ENCODE measurements at places on chromosomes 12 and 14.

DNA sequence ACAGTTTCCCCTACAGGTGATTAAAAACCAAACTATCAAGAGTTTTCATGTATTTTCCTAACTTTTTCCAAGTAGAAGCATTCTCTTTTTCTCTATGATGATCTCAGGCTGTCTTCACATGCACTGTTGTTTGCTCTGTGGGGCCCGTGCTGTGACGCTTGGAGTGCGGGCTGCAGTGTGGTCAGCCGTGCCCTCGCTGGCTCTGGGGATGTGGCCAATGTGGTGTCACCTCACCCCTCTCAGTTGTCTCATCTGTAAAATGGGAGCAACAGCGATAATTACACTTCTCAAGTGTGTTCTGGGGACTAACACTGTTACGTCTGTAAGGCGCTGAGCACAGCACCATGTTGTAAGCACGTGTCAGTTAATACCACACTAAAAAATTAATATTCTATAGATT, 28.6 kb downstream of the DDX51 start:
- DNase-seq: no peak

DNA sequence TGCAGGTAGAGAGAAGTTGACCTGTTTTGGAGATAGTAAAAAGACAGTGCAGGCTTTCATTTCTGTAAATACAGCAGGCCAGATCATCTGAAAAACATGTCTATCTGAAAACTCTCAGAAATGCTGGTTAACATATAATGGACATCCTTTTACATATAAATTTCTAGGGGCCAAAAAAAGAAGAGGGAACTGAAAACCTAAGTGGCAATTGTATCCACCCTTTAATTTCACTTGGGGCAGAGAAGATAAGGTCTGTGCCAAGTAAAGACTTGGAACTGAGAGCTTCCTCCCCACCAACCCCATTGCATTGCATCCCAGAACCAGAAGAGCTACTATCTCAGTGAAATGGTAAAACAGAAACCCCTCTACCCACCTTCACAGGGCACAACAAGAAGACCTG, 141.0 kb downstream of the SRGAP1 start:
- DNase-seq: no peak

- no peak for DNase-seq
Observed at GRCh38 chr12:6605421-6606330, 1.5 kb downstream of the CHD4 start.

DNA sequence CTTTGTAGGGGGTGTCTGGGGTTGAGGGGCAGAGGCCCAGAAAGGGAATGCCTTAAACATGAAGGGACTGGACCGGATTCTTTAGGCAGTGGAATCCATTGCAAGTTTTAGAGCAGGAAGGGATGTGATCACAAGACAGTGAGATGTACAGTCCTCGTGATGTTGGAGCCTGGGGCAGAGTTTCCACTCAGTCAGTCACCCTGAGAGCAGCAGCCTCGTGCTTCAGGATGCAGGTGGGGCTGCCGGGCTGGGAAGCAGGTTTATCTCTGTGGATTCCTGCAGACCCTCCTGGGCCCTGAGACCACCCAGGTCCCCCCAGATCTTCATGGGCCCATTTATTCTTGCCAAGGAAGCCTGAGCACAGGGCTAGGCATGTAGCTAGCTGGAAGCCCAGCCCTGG, 38.5 kb downstream of the RIN3 start:
- no peak for DNase-seq

DNA sequence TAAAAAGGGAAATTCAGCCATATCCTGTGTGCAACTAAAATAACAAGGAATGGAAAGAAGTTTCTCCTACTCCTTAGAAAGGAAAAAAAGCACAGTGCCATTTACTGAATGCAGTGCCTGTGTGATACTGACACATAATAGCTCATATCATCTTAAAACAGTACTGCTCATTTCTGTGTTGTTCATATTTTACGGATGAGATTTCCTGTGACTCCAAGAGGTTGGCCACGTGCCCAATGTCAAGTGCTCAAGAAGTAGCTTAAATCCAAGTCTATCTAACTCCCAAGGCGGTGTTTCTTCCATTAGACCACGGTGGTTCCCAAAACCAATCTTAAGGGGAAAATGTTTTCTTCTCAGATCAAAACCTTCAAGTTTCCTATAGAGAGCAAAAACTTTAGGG, 20.0 kb downstream of the MAP3K9 start:
- DNase-seq: no peak

- no peak for DNase-seq
Observed at GRCh38 chr14:75848167-75848913, 133.5 kb downstream of the TGFB3 start.

DNA sequence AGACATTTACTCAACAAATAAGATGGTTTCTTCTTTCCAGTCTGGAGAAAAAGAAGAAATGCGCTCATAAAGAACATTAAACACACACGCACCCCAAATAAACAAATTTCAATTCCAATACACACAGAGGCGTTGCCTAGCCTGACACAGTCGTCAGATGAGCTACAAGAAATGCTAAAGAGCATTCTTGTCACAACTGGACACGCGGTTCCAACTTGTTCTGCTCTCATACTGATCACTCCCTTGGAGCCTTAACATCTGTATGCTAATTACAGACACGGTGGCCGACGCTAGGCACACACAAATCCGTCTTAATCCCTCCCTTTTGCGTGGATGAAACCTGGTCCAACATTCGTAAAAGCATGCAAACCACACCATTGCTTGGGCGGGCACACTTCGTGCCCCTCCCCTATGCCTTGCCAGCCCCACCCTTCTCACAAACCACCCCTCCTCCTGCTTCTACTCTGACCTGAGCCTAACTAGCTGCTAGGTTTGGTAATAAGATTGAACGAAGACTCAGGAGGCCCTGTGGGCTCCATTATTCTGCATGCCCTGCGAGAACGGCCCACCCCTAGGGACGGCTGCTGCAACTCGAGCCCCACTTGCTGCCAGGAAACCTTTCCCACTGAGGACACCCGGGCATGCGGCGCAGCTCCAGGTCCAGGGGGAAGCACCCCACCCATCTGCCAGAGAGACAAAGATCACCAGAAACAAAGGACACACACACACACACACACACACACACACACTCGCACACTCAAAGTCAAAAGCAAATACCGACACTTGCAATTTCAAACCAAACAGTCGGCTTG, 1.2 kb downstream of the KCNK10 start:
- no peak for DNase-seq

DNA sequence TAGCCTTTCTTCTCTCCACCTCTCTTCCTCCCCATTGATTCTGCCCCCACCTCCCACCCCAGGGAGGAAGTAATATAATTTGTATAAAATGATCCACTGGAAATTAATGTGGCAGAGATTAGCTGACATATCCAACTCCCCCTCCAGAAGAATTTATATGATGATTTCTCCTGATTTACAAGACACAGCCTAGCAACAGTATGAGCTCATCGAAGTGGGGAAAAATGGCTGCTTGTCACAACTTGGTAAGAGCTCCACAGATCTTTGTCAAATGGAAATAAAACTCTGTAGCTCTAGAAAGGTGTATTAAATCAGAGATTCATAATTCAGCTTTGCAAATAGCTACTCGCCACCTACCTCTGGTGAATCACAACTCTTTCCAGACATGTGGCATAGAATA, 195.7 kb downstream of the NOVA1 start:
- no peak for DNase-seq

GRCh38 chr12:14564336-14564959, 3.2 kb downstream of the PLBD1 start:
- no peak for DNase-seq

- DNase-seq: no peak
Observed at GRCh38 chr14:51293149-51293911, 53.3 kb downstream of the TMX1 start.

DNA sequence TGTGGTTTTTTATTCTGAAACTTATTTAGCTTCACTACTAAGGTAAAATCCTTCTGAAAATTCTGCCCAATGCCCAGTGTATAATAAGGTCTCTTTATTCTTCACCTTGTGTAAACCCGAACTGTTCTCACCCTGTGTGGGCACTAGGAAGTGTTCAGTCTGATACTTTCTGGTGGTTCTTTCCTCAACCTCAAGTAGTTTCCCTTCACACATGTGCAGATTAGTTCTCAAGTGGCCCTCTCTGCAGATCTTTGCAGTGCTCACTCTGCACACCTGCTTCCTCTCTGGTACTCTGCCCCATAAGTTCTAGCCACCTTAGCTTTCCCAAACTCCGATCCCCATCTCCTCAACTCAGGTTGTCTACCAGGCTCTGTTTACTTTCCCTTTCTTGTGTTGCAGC, 61.6 kb downstream of the RAD51B start:
- DNase-seq: no peak

DNA sequence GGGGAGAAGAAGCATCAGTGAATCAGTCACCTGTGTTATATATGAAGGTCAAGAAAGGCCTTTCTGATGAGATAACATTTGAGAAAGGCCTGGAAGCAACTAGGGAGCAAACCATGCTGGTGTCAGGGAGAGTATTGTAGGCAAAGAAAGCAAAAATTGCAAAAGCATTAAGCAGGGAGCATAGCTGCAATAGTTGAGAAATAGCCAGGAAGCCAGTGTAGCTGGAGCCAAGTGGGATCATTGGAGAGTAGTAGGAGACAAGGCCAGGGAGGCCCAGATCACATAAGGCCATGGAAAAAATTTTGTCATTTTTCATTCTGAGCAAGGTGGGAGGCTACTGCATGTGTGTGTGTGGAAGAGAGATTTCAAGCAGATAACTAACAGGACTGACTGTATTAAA, 18.8 kb upstream of the MAGOHB start:
- no peak for DNase-seq

GRCh38 chr12:110514363-110514762, 12.2 kb downstream of the RAD9B start:
- no peak for DNase-seq

DNA sequence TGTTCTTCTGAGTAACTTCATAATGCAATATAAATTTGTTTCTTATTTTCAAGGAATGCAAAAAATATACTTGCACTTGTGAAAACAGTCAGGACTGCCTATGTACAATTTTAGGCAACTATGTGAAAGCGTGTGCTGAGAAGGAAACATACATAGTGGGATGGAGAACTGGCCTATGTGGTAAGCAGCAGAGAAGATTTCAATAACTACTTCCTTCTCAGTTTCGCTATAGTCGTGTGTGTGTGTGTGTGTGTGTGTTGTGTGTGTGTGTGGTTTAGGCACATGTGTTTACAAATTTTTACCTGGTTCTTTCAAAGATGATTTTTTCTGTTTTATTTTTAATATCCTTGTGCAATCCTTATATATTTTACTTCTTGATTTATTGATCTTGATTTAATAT, 211.8 kb downstream of the LRRK2 start:
- DNase-seq: no peak

DNA sequence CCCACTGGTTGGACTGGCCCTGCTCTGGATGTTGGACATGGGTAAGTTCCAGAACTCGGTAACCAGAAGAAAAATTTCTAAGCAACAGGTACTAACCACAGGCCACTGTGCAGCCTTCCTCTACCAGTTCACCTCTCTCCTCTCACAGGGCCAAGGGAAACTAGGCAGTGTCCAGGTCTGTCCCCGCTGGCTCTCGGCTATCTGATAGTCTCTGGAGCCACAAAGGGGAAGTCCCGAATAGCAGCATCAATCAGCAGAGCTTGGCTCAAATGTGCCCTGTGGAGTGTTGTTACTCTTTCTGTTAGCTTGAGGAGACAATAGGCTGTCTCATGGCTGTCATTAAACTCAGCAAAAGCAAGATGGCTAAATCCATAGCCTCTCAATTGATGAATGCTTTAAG, 73.2 kb downstream of the TSPAN11 start:
- DNase-seq: no peak

DNA sequence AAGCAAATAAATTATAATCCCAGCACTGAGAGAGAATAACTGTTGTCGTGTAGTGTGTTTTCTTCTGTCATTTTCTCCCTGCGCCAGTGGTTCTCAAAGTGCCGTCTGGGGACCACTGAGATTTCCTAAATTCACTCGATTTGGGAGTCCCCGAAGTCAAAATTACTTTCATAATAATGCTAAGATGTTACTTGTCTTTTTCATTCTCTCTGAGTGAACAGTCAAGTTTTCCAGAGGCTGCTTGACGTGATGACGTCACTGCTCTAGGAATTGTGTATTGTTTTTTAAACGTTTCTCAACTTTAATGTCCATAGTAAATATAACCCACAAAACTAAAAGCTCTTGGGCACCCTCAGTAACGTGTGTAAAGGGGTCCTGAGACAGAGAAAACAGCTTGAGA, 796 bp upstream of the POP5 start:
- no peak for DNase-seq

DNA sequence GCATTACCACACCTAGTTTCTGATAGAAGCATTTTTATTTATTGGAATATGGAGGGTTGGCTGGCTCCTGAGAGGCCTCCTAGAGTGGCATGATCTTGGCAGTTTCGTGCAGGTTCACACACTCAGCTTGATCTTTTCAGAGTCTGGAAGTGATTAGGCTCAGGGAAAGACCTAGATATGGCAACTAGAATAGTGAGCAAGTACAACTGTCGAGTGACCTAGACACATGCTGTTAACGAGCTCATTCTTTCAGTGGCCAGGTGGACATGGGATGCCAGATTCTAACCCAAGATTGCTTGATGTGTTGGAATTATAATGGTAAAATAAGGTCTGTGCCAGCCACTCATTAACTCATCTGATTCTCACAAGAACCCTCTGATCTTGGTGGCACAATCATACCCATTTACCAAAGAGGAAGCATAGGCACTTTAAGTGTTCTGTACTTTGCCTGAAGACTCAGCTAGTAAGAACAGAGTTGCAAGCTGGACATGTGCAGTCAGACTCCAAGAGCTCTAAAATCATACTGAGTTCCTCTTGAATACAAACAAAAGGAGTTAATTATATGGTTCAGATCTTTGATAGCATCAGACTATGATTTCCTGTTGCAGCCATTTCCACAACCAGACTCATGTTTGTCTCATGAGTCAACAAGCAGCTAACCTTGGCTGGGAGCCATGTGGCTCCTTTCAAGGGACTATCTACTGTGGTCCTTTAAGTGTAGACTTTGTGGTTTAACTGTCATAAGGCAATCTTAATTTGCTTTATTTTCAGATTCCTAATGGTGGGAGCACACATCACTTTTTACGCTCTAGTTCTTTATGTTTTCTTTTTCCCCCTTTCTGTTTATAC, 144.2 kb downstream of the PLEKHA5 start:
- no peak for DNase-seq

DNA sequence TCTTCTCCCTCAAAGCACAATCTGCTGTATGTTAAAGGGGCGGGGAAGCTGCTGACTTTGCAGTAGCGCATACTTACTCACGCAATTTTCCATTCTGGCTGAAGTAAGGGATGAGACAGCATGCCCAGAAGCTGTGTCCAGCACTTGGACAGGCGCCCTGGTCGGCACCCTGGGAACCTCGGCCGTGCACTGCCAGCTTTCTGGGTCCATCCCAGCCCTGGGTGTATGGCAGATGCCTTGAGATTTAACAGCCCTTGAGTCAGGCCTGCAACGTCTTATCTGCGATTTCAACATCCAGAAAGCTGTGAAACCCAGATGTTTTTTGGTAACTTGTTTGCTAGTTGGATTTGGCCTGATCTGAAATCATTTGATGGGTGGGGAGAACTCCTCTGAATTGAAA, 16.1 kb downstream of the EML1 start:
- DNase-seq: no peak

GRCh38 chr14:25178255-25178654, 128.3 kb upstream of the STXBP6 start:
- DNase-seq: no peak
